ENCODE measurements at places on chromosomes 4 and X.

GRCh38 chrX:45063319-45064095 is 137.2 kb downstream of the DIPK2B start:
- DNase-seq = no peak

DNA sequence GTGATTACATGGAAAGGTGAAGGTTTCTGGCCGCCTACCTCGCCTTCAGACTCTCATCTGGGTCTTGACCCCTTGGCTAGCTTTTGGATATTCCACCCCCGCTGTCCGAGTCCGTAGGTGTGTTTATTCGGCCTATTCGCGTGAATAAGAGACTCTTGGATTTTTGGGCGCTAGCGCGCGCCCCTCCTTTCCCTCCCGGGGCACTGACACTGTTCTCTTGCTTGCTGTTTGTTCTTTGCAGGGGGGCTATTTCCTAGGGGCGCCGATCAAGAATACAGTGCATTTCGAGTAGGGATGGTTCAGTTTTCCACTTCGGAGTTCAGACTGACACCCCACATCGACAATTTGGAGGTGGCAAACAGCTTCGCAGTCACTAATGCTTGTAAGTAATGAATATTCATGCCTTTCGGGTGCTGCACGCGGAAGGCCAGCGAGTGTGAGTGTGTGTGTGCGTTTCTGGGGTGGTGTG is 932 bp downstream of the GRIA2 start:
- DNase-seq = no peak

- DNase-seq = no peak
Observed at GRCh38 chr4:67401902-67402301, 143.4 kb downstream of the CENPC start.

DNA sequence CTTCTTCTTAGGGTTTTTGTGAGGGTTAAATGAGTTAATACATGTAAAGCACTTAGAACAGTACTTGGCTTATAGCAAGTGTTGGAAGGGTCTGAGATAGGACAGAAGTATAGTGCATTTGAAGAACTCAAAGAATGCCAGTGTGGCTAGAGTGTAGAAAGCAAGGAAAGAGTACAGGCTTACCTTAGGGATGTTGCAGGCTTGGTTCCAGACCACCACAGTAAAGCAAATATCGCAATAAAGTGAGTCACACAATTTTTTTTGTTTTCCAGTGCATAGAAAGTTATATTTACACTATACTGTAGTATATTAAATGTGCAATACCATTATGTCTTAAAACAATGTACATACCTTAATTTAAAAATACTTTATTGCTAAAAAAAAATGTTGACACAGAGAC is 41.3 kb downstream of the KIF4A start:
- no peak for DNase-seq

DNA sequence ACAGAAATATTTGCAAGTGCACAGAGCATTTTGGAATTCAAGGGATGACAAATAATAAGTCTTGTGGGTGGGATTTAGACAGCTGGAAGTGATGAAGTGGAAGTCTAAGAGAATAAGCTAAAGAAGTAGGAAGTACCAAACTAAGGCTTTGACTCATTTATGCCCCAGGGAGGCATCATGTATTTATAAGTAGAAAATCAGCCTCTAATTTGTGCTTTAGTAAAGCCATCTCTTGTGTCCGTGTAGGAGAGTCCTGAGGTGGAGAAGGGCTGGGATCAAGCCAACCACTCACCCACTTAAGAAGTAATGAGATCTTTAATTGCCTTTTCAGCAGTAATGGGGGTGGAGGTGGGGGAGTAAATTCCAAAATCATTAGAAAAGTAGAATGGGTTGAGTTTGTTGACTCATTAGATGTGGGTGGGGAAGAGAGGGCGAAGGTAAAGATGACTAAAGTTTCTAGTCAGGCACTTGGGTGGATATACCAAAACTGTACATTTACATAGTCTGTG is 356.7 kb downstream of the STIM2 start:
- no peak for DNase-seq

DNA sequence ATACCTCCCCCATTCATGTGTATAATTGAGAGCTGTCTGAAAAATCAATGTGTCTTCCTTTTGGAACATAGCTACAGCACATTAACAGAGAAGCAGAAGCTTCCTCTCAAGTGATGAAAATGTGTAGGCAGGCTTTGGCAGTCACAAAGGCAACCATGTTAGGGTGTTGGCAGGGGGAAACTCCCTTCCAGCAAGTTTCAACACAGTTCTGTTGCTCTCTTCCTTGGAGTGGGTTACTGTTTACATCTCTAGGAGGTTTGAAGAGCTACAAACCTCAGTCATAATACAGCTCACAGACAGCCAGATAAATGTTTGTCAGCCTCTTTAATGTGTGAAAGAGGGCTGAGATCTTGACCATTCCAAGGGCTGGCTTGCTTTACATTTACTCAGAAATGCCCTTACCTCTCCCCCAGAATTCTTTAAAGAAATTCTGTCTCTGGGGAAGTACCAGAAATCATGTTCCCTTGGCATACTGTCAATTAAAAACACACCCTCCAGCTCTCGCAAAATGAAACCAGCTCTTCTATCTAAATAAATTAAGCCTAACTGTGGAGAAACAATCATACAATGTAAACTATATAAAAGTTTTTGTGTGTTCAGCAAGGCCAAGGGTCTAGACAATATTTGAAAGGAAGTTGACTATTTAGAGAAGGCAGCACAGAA is 18.9 kb downstream of the ZBTB33 start:
- no peak for DNase-seq

DNA sequence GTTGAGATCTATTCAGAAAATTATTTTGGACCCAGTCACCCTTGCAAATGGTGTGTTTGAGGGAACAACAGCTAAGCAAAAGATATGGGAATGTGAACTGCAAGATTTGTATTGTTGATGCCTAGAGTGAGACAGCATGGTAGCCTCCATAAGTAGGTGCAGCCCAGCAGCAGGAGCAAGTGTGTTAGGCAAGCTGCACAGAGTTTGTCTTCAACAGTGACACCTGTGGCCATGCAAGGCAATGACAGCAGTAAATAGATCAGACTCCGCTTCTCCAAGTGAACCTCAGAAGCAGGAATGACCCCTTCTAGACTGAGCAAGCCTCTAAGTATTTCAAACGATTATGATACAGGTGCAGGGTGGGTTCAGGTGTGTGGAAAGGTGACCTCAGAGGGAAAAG is 133.4 kb upstream of the MSX1 start:
- DNase-seq = no peak

- no peak for DNase-seq
Observed at GRCh38 chr4:150355858-150356455, 226.0 kb upstream of the MAB21L2 start.

DNA sequence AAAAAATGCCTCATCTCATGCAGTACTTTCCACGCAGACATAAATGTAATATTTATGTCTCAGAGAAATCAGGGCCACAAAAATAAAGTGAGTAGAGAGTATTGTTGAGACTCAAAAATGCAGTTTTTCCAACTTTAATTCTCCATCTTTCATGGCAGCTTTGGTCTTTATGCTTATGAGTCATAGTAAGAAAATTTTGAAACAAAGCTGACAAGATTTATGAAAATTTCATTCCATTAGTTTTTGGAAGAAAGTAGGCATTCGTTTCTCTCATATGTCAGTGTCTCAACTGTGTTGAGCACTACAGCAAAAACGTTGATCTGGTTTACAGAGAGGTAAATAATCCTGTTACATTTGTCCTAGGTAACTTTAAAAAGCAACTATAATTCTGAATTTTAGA is 656.8 kb downstream of the IQCM start:
- no peak for DNase-seq

DNA sequence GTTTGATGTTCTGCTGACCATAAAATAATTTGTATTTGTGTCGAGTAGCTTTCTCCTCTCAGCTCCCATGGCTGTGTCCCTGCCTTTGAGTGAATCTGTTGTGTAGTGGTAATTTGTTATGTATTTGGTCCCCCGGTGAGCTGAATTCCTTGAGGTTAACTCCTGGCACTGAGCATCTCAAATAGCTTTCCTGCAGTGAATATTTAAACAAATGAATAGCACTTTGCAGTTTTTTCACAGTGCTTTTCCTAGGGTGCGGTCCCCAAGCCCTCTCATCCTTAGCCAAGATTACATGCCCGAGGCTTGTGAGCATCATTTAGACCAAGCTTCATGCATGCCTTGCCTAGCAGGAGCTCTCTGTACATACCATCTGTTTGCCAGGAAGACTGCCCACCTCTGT is 74.2 kb downstream of the CLDN34 start:
- no peak for DNase-seq

GRCh38 chrX:77900688-77901087 is 1.4 kb downstream of the COX7B start:
- DNase-seq = no peak

GRCh38 chrX:150352581-150352980 is 10.5 kb upstream of the MAMLD1 start:
- DNase-seq = no peak

DNA sequence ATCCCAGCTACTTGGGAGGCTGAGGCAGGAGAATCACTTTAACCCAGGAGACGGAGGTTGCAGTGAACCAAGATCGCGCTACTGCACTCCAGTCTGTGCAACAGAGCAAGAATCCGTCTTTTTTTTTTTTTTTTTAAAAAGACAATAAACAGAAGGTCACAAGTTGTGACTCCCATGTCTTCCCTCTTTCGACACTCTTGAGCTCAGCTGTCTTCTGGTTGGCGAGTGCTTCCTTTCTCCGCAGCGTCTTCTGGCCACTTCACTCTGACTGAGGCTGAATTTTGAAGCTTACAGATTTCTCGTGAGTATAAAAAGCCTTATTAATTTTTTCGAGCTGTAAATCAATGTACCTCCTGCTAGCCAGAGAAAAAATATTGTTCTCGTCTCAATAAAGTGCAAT is 124.9 kb downstream of the STOX2 start:
- no peak for DNase-seq

Measured in activated T-cell treated with anti-CD3 and anti-CD28 coated beads, Interleukin-2, amount 50 U/mL, for 72 hours (primary cell).